Activated naive CD4-positive, alpha-beta T cell treated with anti-CD3 and anti-CD28 coated beads, Interleukin-2, amount 50 U/mL, for 72 hours (primary cell): ENCODE measurements at places on chromosomes 5 and 9. TPM values are rescaled to one million over a fixed set of nuclear protein-coding genes. Genes with fewer than 3 reads are reported as not detected.

- DNase-seq = no peak
These were observed 343.8 kb upstream of the CHD1 start for GRCh38 chr5:99272576-99272975.

- no peak for DNase-seq
These were observed 42.2 kb upstream of the CEP72 start for GRCh38 chr5:569868-570361.

DNA sequence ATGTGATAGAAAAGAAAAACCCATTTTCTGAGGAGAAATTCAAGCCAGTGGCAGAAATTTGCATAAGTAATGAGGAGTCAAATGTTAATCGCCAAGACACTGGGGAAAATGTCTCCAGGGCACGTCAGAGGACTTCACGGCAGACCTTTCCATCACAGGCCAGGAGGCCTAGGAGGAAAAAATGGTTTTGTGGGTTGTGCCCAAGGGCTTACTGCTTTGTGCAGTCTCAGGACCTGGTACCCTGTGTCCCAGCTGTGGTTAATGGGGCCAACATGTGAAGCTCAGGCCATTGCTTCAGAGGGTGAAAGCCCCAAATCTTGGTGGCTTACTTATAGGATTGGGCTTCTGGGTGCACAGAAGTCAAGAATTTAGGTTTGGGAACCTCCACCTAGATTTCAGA, 54.8 kb upstream of the ADAMTS2 start:
- DNase-seq = no peak

- DNase-seq = no peak
These were observed 211.8 kb upstream of the SH3GL2 start for GRCh38 chr9:17367035-17367434.

GRCh38 chr9:14768405-14769229, 46.1 kb upstream of the CER1 start:
- peak; percentile 31 for DNase-seq

DNA sequence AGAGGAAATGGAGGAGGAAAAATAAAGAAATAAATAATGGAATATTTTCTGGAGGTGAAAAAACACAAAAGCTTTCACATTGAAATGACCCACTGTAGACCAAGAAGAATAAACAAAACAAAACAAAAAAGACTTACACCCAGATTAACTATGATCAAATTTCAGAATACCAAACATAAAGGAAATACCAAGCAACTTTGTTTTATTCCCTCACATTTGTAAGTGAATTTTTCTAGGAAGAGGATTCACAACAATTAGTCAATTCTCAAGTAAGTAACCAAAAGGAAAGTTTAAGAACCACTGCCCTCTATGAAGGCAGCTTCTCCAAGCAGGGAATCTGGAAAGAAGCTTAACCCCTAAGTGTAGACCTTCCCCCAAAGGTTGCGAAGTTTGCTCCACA, 29.6 kb upstream of the B4GALT1 start:
- no peak for DNase-seq

GRCh38 chr5:160289721-160290120, 22.6 kb downstream of the CCNJL start:
- no peak for DNase-seq

DNA sequence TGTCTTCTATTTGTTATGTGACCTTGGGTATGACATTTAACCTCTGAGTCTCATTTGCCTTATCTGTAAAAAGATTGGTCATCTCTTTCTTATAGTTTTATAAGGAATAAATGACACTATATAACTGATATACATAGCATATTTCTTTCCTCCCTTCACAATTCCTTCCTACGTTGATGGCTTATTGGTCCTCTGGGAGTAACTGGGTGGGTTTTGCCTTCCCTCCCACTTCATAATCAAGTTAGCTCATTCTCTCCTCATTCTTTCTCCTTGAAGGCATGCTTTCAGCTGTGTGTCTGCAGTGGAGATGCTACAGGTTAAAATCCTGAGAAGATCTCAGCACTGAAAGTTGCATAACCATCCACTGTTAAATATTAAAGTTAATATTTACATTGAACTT, 382.4 kb downstream of the TMEM38B start:
- no peak for DNase-seq

- no peak for DNase-seq
These were observed 164.2 kb downstream of the AUH start for GRCh38 chr9:91197232-91198181.

- no peak for DNase-seq
These were observed 356.8 kb downstream of the ADGRV1 start for GRCh38 chr5:90915393-90915792.

GRCh38 chr9:121655231-121655755, 3.9 kb downstream of the DAB2IP start:
- DNase-seq = no peak

DNA sequence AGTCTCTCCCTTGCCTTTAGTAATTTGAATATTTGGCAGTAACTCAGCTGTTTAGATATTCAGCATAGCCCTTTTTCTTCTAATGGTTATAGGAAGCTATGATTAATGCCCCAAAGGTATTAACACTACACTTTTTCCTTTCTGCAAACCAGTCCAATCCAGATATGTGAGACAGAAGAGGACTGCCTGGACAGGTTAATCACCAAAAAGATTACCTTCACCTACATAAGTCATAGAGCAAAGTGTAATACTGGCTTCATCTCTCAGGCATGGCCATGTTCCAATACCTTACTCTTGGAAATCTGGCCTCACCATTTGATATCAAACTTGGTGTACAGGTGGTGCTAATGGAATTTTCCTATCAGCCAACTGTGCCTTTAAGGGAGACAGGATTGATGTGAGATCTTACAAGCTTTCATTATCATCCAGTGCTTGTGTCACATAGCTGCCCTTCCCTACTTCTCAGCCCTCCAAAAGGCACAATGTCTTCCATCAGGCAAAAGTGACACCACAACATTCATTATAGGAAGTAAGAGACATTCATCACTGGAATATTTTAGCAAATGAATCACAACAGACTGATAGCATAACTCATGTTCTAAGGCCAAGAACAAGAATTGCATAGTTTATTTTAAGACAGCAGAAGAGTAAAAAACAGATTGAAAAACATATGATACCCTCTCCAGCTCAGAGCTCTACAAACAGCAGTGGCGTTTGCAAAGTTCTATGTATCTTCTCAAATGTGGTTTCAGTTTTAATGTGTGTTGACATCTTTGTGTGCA, 91.2 kb upstream of the PAM start:
- no peak for DNase-seq

GRCh38 chr5:89991592-89991991, 418.0 kb downstream of the CETN3 start:
- DNase-seq = no peak

The OBP2B gene
- total RNA-seq = not detected

The SCGB3A2 gene
- not detected for total RNA-seq

The PCDHGA11 gene
- total RNA-seq = 0.09 TPM

The WDR38 gene
- not detected for total RNA-seq

The NR2F1 gene
- total RNA-seq = not detected

The APC gene
- 17.4 TPM for total RNA-seq
